Left ventricle myocardium superior (tissue), 1 donor: ENCODE measurements at places on chromosomes 7 and 10.

GRCh38 chr10:63409465-63410027, 56.2 kb downstream of the JMJD1C start:
- DNase-seq = no peak

GRCh38 chr7:135169964-135170273, 588 bp downstream of the CYREN start:
- DNase-seq = no peak

DNA sequence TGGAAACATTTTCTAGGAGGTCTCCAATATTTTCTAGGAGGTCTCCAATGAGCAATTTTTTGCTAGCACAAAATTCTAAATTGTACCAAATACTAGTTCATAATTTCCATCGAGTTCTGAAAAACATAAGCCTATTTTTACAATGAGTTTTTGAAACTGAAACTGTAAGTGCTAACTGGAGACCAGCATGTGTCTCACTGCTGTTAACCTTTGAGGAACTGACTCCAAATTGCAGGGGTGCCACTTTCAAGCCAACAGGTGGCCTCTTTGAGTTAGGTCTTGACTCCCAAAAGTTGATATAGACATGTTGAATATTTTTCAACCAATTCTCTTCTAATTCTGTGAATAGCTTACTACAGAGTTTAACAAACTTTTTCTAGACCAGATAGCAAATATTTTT, 58.8 kb downstream of the CAV1 start:
- no peak for DNase-seq

GRCh38 chr10:76230921-76231285, 799.5 kb downstream of the LRMDA start:
- no peak for DNase-seq

GRCh38 chr10:101066146-101066895, 4.5 kb downstream of the KAZALD1 start:
- peak; percentile 83 for DNase-seq

GRCh38 chr10:89301721-89302445, at the start of gene IFIT2:
IFIT2 (plus strand) TSS chr10:89302046; CDS start chr10:89302124, 78 bp downstream.
- peak; percentile 35 for DNase-seq

- DNase-seq = no peak
Observed at GRCh38 chr7:156156734-156157408, 344.6 kb upstream of the SHH start.

GRCh38 chr7:136687693-136688322, 180.6 kb upstream of the CHRM2 start:
- DNase-seq = no peak

- no peak for DNase-seq
Observed at GRCh38 chr10:71236286-71236685, 23.9 kb downstream of the UNC5B start.

DNA sequence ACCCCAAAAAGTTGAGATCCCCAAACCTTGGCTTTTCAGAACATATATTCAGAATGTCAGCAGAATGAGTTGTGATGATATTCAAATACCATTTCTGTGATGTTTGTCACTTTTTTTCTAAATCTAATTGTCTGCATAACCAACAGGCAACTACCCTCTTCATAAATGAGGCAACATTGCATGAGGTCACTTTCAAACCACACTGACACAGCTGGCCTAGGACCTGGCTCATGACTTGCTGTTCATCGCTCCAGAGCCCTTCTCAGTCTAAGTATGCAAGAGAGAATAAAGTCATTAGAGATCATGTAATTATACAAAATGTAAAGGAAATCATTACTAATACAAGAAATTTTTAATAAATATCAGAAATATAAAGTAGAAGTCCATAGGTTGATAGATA, 681.9 kb downstream of the GRM8 start:
- no peak for DNase-seq

DNA sequence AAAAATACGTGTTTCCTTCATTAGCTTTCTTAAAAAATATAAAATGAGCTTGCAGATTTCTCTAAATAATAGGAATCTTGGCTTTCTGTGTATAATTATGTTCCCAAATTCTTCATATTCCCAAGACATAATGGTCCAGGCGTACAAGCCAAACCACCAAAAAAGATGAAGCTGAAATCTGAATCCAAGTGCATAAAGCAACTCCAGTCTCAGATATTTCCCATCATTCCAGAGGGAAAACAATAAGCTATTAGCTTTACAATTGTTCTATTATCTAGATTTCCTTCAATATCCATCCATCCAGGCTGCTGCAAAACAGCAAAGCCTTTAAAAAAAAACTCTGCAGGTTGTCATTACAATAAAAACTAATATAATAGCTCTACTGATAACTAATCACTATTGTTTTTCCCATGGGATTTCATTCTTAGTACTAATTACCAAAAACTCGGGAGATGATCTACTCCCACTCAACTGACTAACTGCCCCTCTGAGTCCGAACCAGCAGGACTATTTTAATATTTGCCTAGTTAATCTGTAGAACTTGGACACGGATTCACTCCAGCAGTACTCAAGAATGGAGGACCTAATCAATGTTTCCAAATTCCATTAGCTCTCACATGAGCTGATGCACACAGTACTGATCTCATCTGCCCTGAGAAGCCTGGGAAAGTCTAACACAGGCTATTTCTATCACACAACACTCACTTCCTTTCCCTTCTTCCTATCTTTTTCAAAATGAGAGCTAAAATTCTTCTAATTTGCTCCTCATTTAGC, 108.9 kb upstream of the ASAH2 start:
- DNase-seq = no peak

DNA sequence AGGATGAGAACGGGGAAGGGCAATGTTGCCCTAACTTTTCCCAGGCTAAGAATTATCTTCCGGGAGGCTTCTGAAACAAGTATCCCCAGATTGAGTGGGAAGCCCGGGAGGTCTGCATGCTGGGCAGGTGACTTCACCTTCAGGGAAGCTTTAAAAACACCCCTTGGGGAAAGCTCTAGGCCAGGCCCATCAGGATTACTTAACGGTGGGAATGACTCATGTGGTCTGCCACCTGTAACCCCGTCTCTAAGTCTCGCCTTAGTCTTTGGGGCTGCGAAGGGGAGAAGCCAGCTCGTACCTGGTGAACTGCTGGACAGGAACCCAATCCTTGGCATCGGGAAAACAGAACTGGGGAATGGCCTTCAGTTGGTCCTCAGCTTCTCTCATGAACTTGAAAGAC, 80.1 kb upstream of the MKRN1 start:
- no peak for DNase-seq

GRCh38 chr7:55538538-55538937, 33.8 kb downstream of the VOPP1 start:
- DNase-seq = no peak

DNA sequence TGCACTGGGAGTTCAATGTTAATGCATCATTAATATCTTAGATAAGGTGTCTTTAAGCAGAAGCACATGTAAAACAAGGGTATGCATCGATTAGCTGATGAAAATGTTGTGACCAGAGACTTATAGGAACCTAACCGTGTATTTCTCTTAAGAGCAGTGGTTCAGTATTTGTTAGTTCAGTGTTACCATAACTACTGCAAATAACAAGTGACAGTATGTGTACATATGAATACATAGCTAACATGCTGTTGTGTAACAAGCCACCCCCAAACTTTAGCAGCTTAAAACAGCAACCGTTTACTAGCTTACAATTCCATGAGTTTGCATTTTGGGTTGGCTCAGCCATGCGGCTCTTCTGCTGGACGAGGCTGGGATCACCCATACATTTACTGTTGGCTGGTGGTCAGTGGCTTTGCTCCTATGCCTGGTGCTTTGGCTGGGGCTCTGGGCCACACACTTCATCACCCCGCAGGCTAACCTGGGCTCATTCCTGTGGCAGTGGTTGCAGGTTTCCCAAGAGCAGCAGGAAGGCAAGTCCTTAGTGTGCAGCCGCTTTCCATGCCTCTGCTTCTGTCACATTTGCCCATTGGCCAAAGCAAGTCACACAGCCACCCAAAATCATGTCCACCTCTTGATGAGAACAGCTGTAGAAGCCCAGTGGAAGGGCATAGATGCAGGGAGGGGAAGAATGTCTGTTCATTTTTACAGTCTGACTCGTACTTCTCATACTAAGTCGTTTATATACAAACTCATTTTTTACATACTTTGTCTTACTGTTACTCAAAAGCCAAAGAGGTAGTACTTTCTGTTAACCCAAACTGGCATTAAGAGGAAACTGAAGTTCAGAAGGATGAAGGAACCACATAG, 103.3 kb upstream of the GATA3 start:
- DNase-seq = no peak

DNA sequence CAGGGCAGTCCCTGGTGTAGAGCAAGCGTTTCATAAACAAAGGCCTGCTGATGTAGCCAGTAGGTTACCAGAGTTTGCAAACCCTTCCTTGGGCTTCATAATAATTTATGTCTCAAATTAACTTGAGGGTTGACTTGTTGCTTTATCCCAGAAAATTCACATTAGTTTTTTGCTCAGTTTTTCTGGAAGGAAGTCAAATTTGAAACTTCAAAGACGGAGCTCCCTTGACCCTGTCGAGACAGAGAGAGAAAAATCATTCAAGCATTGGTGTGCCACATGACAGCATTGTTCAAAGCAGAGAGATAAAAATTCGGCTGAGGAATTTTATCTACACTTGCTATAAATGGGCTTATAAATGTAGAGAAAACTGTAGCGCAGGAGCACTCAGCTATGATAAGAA, 627.7 kb downstream of the TNS3 start:
- DNase-seq = no peak

DNA sequence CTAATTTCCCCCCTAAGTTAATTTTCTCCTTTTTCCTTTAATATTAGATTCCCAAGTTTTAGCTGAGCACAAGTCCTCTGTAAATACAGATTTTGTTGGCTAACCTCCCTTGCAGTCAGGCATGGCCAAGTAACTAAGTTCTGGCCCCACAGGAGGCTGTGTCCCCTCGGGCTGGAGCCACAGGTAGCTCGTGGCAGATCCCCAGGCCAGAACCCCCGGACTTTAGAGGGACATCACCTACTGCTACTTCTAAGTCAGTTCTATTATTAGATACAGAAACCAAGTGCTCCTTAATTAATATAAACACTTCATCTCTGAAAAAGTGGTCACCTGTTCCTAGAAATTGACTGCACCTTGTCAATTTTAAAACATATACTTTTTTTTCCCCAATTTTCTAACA, 46.1 kb upstream of the NCAPG2 start:
- DNase-seq = no peak

- peak; percentile 62 for DNase-seq
Observed at GRCh38 chr7:142855756-142856564, 1.1 kb downstream of the EPHB6 start.

DNA sequence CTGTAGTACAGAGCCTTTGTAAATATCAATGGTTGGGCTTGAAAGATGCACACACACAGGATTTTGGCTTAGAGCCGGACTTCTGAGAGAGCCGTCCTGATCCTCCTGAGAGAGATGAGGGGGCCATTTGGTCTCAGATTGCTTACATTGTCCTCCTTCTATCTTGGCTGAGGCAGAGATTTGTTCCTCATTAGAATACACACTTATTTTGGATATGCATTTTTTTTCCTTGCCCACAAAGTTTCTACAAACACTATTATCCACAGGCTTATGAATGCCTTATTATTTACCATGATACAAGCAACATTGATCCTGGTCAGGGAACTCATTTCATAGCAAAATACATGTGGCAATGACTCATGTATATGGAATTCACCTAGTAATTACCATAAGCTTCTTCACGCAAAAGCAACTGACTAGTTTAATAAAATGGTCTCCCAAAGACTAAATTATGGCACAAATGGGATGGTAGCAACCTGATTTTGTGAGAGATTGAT, 175.3 kb downstream of the MDFIC start:
- no peak for DNase-seq
